ENCODE measurements at places on chromosomes 5 and 9. TPM values are rescaled to one million over a fixed set of nuclear protein-coding genes. Genes with fewer than 3 reads are reported as not detected.

Gene ACSL6
- total RNA-seq: 0.36 TPM

Gene CREBRF
- 17.8 TPM for total RNA-seq

Gene SPACA9
- total RNA-seq: 3.6 TPM

Gene HAVCR1
- total RNA-seq: 1.2 TPM

Gene DROSHA
- 100 TPM for total RNA-seq

Gene LCN2
- not detected for total RNA-seq

- no peak for DNase-seq
These were observed 18.2 kb downstream of the HNRNPH1 start for GRCh38 chr5:179605026-179605833.

GRCh38 chr5:39730006-39730405 is 305.2 kb upstream of the DAB2 start:
- DNase-seq: no peak
